Astrocyte of the cerebellum (primary cell): ENCODE measurements at places on chromosomes 3 and 15.

DNA sequence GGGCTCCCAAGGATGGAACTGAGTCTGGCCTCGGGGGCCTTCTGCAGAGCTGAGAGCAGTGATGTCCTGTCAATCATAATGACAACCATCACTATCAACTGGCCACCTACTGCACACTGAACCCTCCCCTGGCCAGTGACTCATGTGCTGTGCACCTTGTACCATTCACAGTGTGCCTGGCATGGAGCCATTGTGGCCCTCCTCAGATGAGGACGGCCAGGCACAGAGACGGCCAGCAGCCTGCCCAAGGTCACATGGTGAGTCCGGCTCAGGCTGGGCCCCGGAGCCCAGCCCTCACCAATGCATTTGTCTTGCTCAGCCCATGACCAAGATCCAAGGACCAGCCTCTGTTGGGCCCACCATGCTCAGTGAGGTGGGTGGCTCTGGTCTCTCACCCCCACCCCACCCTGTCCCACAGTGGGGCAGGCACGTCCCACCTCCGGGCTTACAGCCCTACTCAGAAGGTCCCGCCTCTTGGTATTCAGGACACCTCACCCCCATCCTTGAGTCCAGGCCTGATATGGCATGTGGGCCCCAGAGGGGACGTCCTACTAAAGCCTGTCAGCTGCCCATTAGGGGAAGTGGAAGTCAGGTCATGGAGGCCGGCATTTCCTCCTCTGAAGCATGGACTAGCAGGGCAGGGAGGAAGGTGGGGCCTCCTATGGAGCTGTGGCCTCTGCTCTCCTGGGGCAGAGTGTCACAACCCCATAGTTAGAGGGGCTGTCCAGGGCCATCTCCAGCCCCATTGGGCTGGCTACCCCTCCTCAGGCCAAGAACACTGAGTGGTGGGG lies 35.9 kb upstream of the TMEM115 start:
- DNase-seq = no peak

GRCh38 chr3:14518893-14519292 lies 21.2 kb downstream of the GRIP2 start:
- no peak for DNase-seq

DNA sequence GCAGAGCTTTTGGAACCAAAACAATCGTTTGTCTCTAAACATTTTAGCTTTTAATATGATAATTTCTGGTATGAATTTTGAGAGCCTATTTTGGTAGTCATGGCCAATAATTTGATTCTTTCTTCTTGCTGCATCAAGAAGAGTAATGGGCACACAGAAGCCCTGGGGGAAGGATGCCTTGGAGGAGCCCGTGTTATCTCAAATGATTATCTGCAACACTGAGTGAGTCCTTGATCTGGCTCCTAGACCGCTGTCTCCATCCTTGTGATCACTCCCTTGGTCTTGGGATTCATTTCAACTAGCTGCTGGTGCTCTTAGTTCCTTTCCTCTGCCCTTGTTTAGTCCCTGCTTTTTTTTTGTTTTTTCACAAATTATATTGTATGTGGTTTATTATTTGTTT lies 77.9 kb upstream of the CCNL1 start:
- no peak for DNase-seq

- no peak for DNase-seq
Measured at GRCh38 chr3:78900426-78900825, 867.4 kb downstream of the ROBO1 start.

DNA sequence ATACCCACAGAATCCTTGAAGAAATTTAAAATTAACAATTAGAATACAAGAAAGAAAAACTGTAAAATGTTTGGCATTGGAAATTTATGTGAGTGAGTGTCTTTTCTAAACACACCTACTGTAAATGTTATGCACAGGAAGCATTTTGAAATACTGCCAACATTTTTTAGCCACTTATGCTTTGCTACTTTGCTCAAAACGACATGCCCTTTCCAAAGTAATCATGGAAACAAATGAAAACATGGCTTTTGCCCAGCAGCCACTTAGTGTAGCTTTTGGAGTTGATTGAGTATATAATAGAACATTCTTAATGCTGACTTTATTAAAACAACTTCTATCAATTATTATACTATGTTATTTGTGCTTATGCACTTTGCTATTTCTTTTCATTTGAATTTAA lies 823.0 kb downstream of the CADM2 start:
- DNase-seq = peak; percentile 18

DNA sequence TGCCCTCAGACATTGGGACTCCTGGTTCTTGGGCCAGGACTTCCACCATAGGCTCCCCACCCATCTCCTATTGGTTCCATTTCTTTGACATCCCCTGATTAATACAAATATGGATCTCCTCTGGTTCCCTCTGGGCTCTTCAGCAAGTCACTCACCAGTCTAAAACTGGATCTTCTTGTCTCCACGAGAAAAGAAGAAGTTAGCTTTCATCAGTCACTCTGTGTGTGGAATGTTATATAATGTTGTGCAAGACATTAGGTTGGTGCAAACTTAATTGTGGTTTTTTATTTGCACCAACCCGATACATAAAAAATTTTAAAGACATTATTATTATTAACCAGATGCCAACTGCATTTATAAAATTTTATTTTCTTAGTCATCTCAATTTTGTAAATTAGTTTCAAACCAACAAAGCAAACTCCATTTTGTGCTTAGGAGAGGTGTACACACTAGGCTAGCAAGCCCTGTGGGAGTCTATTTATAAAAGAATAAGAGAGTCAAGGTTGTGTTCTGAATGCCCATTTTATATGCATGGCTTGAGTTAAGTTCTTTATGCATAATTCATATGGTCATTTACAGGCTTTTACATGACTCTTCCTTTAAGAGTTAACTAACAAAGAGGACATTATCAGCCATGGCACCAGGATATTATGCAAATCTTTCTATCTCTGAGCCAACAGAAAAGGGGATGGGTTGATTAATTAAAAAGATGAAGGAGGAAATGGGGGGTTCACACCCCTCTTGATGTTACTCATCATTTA lies 35.1 kb upstream of the IL12A start:
- no peak for DNase-seq

- peak; percentile 94 for DNase-seq
Measured at GRCh38 chr3:104437891-104438290, 928.8 kb upstream of the ALCAM start.

DNA sequence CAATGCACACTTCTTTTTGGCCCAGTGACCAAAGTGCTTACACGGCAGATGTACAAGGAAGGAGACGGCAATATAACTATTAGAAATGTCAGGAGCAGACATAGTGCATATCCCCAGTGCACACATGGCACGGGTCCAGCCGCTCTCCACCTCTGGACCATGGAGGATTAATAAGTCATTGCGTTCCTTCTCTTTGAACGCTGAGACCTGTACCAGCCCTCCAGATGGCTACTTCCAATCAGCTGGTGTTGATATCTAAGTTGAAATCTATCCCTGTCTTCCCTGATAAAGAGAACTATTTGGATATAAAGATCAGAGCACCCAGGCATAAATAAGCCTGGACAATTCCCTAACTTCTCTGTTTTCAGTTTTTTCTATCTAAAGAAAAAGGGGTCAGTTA lies 212.5 kb downstream of the CADPS start:
- no peak for DNase-seq

- no peak for DNase-seq
Measured at GRCh38 chr3:24142127-24142526, 197.0 kb downstream of the NR1D2 start.

DNA sequence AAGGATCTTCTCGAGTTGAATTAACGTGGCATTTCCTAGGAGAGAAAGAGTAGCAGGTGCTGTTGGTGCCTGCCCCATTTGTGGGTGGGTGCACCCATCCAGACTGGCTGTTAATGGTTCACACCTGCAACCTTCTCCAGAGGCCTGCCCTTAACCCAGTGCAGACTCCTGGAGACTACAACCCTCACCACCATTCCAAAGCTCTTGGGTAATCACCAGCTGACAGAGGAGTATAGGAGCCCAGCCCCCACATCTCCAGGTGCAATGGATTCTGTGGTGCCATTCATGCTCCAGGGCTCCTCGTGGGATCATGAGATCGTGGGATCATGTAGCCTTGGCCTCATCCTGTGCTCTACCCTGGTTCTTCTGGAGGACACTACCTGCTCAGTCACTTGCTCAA lies 60.2 kb downstream of the SEMA5B start:
- no peak for DNase-seq

DNA sequence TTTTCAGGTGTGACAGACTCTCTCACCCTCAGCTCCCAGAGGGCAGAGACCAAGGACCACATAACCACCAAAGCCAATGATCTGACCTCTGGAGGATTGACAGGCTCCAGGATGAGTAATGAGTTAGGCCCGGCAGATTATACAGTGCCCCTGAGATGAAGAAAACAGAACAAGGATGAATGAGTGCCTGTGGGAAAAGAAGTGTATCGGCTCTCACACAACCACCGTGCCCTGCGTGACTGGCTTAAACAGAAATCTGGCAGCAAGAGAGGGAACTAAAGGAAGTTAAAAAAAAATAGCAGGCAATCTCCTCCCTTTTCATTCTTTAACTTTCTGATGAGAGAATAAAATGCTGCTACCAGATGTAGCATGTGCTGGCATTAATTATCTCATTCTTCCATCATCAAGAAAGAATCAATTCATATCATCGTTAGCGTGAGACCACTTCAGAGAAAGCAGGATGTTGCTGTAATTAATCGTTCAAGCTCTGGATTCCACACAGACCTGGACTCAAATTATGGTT lies 227.5 kb upstream of the COL8A1 start:
- DNase-seq = peak; percentile 77

DNA sequence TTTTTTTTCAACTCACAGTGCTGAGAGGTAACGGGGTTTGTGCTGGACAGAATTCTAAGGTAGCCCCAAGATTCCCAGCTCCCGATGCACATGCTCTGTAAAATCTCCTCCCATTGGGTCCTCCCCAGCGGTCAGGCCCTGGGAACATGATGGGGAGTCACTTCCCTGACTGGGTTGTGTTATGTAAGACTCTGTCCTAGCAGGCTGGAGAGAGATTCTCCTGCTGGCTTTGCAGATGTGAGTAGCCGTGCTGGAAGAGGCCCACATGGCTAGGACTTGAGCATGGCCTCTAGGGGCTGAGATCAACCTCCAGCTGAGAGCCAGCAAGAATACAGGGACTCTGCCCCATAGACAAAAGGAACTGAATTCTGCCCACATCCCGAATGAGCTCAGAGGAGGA lies 83.7 kb upstream of the OXTR start:
- no peak for DNase-seq

- DNase-seq = no peak
Measured at GRCh38 chr3:44066806-44067205, 174.9 kb upstream of the TOPAZ1 start.

DNA sequence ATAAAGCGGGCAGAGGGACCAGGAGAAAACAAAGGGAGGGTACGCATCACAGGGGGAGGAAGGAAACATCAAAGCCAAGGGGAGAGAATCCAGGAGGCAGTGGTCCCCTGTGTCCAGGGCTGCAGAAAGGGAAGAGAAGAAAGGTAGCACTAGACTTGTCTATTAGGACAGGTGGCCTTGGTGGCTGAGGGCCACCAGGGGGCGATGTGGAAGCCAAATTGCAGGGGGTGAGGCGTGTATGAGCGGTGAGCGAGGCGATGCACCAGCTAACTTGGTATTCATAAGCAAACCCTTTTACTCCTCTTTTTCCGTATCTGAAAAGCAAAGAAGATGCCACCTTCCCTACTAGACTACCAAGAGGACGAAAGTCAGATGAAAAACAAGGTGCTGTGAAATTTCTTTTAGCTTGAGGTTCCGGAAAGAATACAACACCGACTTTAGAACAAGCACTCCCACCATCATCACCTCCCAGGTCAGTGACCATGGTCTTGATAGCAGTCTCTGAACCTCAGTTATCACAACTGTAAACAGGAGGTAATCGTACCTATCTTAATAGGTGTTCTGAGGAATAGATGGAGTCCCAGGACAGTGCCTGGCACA lies 654.4 kb upstream of the ADAMTS9 start:
- no peak for DNase-seq

DNA sequence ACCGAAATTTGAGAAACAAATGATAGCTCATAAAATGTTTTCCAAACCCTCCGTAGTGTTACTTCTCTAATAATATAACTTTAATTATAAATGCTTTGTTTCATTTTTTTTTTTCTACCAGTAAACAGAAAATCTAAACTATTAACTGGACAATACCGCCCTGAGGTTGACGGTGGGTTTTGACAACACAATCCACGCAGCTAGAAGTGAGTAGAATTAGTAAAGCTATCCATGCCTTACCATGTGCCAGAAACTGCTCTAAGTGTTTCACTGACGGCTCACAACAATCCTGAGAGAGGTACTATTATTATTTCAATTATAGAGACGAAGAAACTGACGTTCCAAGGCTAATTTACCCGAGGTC lies 410 bp downstream of the NDUFAF1 start:
- no peak for DNase-seq

GRCh38 chr3:98786364-98787006 lies 23.3 kb downstream of the ST3GAL6 start:
- no peak for DNase-seq

GRCh38 chr3:47000198-47000815 lies 20.8 kb downstream of the NBEAL2 start:
- DNase-seq = no peak

GRCh38 chr3:53035825-53036619 lies 9.9 kb downstream of the SFMBT1 start:
- no peak for DNase-seq

DNA sequence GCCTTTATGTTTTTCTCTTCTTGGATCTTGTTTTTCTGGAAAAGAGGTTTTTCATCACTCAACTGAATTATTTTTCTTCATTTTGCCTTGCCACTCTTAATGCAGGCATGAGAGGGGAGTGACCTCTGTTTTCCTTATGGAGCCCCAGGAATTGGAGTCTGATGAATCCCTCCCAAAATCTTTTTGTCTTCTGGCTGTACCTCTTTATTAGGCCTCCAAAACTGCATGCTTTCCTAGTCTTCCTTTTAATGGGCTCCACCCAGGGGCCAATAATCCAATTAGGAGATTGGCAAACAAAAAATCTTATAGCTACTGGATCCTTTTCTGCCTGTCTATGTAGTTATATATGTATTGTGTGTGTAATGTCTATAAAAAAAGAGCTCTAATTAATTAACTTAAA lies 192.4 kb upstream of the PEX5L start:
- DNase-seq = no peak

- DNase-seq = peak; percentile 95
Measured at GRCh38 chr3:54999159-54999558, 71.3 kb upstream of the LRTM1 start.

DNA sequence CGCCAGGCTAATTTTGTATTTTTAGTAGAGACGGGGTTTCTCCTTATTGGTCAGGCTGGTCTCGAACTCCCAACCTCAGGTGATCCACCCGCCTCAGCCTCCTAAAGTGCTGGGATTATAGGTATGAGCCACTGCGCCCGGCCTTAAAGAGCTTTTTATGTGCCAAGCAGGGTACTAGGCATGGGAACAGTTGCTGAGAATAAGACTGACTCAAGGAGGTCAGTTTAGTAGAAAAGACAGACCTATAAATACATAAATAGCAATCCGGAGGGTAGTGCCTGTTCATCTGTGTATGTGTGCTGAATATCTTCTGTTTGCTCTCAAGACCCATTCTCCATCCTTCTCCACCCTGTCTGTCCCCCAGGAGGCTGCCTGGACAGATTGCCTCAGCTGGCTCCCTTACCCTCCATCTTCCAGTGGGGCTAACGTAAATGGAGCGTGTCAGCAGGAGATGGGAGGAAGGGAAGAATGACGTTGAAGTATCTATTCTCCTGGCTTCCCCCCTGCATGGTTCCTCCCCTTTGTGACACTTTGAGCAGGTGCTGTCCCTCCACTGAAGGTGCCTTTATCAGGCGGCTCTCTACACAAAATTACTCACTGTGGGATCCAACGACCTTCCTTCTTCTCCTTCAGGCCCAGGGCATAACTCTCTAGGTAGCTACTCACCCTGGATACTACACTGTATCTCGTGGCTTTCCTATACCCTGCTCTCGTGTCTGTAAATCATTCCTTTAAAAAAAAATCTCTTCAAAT lies 31.1 kb downstream of the FBXO40 start:
- no peak for DNase-seq

- no peak for DNase-seq
Measured at GRCh38 chr3:108093616-108094015, 2.8 kb upstream of the CD47 start.
